Activated T-helper 1 cell treated with anti-CD3 and anti-CD28 coated beads, Interleukin-12 subunit alpha, Interleukin-12 subunit beta, Interleukin-2, Interleukin-4 antibody, amounts not matched to agents 30 ng/mL and 10 ng/mL and 1 ng/mL, durations not matched to agents 14 hours and 24 hours and 36 hours (primary cell): ENCODE measurements at places on chromosomes 5 and 9. TPM values are rescaled to one million over a fixed set of nuclear protein-coding genes. Genes with fewer than 3 reads are reported as not detected.
A peak's percentile ranks its signal among the peaks of the same experiment; 100 is the strongest.

DNA sequence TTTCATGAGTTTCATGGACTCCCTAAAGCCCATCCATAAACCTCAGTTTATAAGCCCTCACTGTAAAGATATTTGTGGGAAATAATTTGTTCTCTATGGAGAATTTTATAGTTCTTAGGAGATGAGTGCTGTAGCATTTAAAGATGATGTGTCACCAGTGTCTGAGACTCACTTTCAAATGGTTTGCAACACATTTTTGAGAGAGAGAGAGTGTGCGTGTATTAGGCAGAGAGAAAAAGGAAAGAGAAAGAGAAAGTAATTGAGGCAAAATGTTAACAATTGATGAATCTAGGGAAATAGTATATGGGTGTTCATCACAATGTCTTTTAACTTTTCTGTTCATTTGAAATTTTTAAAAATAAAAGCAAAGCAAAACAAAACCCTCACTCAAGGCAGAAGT, 479.0 kb downstream of the ZSWIM6 start:
- no peak for DNase-seq
- no peaks in the 10 kb centered on the region for H3K27me3 ChIP-seq
- H3K36me3 ChIP-seq: no peaks in the 10 kb centered on the region
- H3K4me3 ChIP-seq: no peak overlapping the region

DNA sequence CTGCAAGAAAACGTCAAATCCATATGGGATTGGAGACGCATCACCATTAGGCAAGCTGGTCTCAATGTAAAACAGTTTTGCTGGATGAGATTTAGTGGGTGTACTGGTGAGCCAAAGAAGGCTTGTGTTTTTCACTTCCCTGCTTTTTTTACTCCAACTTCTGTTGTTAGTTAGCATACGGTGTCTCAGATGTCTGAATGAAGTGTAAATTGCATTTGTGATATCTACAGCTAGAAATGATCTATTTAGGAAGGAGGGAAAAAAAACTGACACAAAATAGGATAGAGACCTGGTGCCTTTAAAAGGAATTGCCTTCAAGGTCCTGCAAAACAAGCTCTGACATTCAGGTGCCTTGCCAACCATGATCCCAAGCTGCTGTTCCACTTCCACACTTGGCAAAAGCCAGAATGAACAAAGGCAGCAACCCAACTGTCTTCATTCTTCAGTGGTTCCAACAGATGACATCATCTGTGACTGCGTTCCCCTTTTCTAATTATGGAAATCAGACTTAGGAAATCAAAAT, 104.2 kb upstream of the RAI14 start:
- H3K36me3 ChIP-seq: no peaks in the 10 kb centered on the region
- H3K27me3 ChIP-seq: peaks cover 5% of the 10 kb centered on the region
- no peak for DNase-seq

- H3K4me3 ChIP-seq: no peak overlapping the region
- no peaks in the 10 kb centered on the region for H3K4me1 ChIP-seq
- no peak overlapping the region for H3K27ac ChIP-seq
- peaks cover 19% of the 10 kb centered on the region for H3K36me3 ChIP-seq
Measured at GRCh38 chr9:137103206-137103999, 11.1 kb downstream of the DPP7 start.

Gene PAEP
- total RNA-seq: not detected in 2 replicates

GRCh38 chr5:6377582-6377904, 804 bp downstream of the MED10 start:
- H3K36me3 ChIP-seq: peaks cover 51% of the 10 kb centered on the region
- DNase-seq: no peak
- peaks cover 57% of the 10 kb centered on the region for H3K4me1 ChIP-seq
- H3K4me3 ChIP-seq: peak overlapping the region; percentile 95
- peak overlapping the region; percentile 97 for H3K27ac ChIP-seq
- no peaks in the 10 kb centered on the region for H3K27me3 ChIP-seq
